ENCODE measurements at places on chromosomes 2 and 18. TPM values are rescaled to one million over a fixed set of nuclear protein-coding genes. Genes with fewer than 3 reads are reported as not detected.
A peak's percentile ranks its signal among the peaks of the same experiment; 100 is the strongest.

The SH3RF3 gene
- polyA plus RNA-seq: 2.3 TPM

The TMEM200C gene
- polyA plus RNA-seq: 4.3 TPM

GRCh38 chr2:153871231-153872221, at the start of gene GALNT13:
Gene GALNT13, plus strand, starts transcription at chr2:153871922.
- peak; percentile 93 for DNase-seq

GRCh38 chr2:81589406-81589805, 1284.9 kb upstream of the LRRTM1 start:
- no peak for DNase-seq

DNA sequence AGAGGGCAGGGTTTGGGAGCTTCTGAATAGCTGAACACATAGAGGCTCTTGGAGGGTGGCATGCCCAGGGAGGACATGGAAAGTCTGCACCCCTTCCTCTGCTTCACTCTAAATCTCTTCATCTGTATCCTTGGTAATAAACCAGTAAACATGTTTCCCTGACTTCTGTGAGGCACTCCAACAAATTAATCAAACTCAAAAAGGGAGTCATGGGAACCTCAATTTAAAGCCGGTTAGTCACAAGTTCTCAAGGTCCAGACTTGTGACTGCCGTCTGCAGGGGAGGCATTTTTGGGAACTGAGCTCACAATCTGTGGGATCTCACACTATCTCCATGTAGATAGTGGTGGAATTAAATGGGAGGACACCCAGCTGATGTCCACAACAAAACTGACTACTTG, 33.1 kb upstream of the STON1 start:
- no peak for DNase-seq

All from brain (organoid and tissue), 16 donors.